ENCODE measurements at places on chromosomes 4 and X.
A peak's percentile ranks its signal among the peaks of the same experiment; 100 is the strongest.

DNA sequence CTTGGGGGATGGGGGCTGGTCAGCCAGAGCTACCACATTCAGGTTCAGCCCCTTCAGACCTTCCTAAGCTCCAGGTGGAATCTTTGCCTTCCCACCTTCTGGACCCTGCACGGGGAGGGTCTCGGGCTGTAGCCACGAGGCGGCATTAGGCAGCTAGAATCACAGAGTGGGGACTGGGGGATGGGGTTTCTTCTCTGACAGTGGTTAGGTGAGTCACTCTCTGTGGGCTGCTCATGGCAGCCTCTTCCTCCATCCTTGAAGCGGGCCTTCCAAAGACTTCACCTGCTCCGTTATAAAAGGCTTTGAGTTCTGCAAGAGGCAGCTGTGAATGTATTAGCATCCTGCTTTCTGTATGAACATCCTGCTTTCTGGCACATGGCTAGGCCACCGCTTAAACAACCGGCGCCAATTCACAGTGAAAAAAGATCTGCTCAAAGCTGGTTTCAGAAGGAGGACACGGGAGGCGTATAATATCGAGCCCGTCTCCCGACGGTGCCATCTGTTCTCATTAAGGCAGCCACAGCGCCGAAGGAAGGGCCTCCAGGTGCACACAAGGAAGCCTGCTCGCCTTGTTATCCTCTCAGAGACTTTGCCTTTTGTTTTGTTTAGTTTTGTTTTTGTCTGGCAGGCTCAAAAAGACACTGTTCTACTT, 74.3 kb upstream of the IGFBP7 start:
- no peak overlapping the region for H3K4me3 ChIP-seq
- DNase-seq = no peak
- no peak overlapping the region for H3K27ac ChIP-seq
- no peaks in the 10 kb centered on the region for H3K4me1 ChIP-seq
- no peaks in the 10 kb centered on the region for H3K36me3 ChIP-seq

DNA sequence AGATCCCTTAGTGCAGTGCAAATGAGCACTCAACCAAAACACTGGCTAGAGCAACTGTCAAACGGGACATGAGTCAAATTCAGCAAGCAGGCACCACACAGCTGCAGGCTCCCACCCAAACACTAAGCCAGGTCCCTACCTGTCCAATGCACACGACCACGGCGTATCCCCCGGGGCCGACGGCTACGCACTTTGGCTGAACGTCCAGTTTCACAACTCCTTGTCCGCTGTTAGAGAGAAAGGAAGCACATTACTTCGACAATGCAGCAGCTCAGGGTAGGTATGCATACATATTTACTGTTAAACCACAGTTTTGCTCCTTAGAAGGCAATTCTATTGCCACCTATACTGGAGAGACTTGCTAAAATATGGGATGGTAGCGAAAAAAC, 35.4 kb downstream of the WDR1 start:
- no peak for DNase-seq
- peaks cover 26% of the 10 kb centered on the region for H3K4me1 ChIP-seq
- H3K4me3 ChIP-seq = no peak overlapping the region
- H3K36me3 ChIP-seq = peaks cover 90% of the 10 kb centered on the region
- no peak overlapping the region for H3K27ac ChIP-seq

GRCh38 chrX:63754136-63754859, 30.7 kb downstream of the ARHGEF9 start:
- H3K4me1 ChIP-seq = peaks cover 9% of the 10 kb centered on the region
- H3K36me3 ChIP-seq = no peaks in the 10 kb centered on the region
- H3K27ac ChIP-seq = peak overlapping the region; percentile 90
- DNase-seq = no peak
- no peaks in the 10 kb centered on the region for H3K27me3 ChIP-seq
- H3K4me3 ChIP-seq = peak overlapping the region; percentile 72

DNA sequence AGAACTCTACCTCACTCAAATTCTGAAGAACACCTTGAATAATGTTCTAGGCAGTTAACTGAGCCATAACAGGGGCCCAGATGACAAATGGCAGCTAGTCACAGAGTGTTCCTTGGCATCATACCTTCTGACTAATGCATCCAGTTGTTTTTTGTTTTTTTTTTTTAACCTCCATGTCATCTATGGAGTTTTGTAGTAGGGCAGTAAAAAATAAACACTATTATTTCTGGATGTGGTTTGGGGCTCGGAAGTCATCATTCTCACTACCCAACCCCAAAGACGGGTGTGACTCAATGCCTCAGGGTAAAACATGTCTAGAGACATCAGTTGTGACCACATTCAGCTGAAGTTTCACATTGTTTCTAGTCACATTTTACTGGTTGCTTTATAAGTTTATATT, 31.2 kb upstream of the MCF2 start:
- H3K4me1 ChIP-seq = no peaks in the 10 kb centered on the region
- H3K27ac ChIP-seq = no peak overlapping the region
- H3K4me3 ChIP-seq = no peak overlapping the region
- H3K27me3 ChIP-seq = no peaks in the 10 kb centered on the region
- no peaks in the 10 kb centered on the region for H3K36me3 ChIP-seq

DNA sequence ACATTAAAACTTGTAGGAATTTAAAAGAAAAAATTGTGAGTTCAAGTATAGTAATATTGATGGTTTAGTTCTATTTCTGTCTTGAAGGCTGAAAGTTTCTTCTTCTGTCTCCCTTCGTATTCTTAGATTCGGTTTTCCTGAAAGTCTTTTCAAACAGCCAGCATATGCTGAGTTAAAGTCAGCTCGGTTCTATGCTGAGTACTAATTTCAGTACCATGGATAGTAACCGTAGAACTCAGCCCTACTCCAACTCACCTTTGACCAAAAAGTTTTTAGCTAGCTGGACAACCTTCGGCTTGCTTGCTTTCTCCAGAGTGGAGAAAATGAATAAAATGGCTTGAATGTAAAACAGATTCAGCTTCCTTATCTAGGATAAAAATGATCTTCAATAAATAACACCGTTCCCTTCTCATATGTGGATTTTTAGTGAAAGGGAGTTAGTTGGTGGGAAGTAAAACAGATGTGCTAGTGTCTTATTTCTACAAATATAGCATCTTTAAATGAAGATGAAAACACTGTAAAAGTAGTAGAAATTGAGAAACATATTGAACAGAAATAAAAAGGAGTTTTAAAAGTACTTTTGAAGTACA, 5.2 kb downstream of the POU4F2 start:
- no peaks in the 10 kb centered on the region for H3K36me3 ChIP-seq
- no peak overlapping the region for H3K27ac ChIP-seq
- DNase-seq = no peak
- no peak overlapping the region for H3K4me3 ChIP-seq

DNA sequence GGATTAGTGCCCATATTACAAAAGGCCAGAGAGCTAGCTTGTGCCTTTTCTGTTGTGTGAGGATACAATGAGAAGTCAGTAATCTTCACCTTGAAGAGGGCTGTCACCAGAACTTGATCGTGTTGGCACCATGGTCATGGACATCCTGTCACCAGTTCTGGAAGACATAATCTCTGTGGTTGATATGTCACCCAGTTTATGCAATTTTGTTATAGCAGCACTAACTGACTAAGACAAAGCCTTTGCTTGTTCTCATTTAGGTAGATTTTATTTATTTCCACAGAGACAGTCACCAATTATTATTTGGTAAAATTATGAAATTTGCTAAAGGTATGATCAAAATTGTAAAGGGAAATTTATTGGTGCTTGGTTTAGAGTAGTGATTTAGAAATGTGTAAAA, 308.8 kb upstream of the CPXCR1 start:
- no peak for DNase-seq
- H3K27me3 ChIP-seq = no peaks in the 10 kb centered on the region
- no peaks in the 10 kb centered on the region for H3K4me1 ChIP-seq

- peak; percentile 50 for DNase-seq
- no peaks in the 10 kb centered on the region for H3K27me3 ChIP-seq
- H3K4me1 ChIP-seq = peaks cover 18% of the 10 kb centered on the region
- no peaks in the 10 kb centered on the region for H3K36me3 ChIP-seq
These were observed 35.3 kb downstream of the NBDY start for GRCh38 chrX:56764153-56764974.

DNA sequence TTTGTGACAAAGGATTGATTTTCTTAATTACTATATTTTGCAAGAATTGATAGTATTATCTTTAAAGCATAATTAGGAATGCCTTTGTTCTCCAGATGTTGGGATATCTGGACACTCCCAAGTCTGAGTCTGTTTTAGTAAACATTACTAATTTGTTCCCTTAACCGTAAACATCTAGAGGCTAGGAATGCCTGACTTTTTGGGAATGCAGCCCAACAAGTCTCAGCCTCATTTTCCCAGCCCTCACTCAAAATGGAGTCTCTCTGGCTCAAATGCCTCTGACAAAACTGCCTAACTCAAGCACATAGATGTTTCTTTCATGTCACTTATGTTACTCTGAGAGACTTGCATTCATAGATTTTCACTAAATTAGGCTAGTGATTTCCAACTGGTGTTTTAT, 297.0 kb upstream of the CLNK start:
- H3K27ac ChIP-seq = no peak overlapping the region
- no peak overlapping the region for H3K4me3 ChIP-seq
- no peaks in the 10 kb centered on the region for H3K27me3 ChIP-seq
- H3K36me3 ChIP-seq = no peaks in the 10 kb centered on the region
- no peak for DNase-seq
- H3K4me1 ChIP-seq = no peaks in the 10 kb centered on the region

GRCh38 chr4:152359208-152360044, 176.5 kb downstream of the FBXW7 start:
- no peaks in the 10 kb centered on the region for H3K27me3 ChIP-seq
- H3K36me3 ChIP-seq = no peaks in the 10 kb centered on the region
- H3K4me3 ChIP-seq = no peak overlapping the region
- H3K27ac ChIP-seq = no peak overlapping the region
- no peak for DNase-seq

GRCh38 chr4:173415885-173416653, 17.2 kb upstream of the SCRG1 start:
- no peaks in the 10 kb centered on the region for H3K27me3 ChIP-seq
- no peaks in the 10 kb centered on the region for H3K36me3 ChIP-seq
- no peak overlapping the region for H3K4me3 ChIP-seq
- DNase-seq = peak; percentile 45

- H3K27me3 ChIP-seq = no peaks in the 10 kb centered on the region
- DNase-seq = no peak
- no peak overlapping the region for H3K27ac ChIP-seq
- no peak overlapping the region for H3K4me3 ChIP-seq
These were observed 13.9 kb downstream of the ALB start for GRCh38 chr4:73417973-73418372.

GRCh38 chrX:100381619-100382018, 28.5 kb downstream of the PCDH19 start:
- no peaks in the 10 kb centered on the region for H3K4me1 ChIP-seq
- H3K4me3 ChIP-seq = no peak overlapping the region
- H3K36me3 ChIP-seq = no peaks in the 10 kb centered on the region
- H3K27ac ChIP-seq = no peak overlapping the region

All from gastrocnemius medialis (tissue), 4 donors.